ENCODE measurements at places on chromosomes 6 and 20. TPM values are rescaled to one million over a fixed set of nuclear protein-coding genes. Genes with fewer than 3 reads are reported as not detected.

DNA sequence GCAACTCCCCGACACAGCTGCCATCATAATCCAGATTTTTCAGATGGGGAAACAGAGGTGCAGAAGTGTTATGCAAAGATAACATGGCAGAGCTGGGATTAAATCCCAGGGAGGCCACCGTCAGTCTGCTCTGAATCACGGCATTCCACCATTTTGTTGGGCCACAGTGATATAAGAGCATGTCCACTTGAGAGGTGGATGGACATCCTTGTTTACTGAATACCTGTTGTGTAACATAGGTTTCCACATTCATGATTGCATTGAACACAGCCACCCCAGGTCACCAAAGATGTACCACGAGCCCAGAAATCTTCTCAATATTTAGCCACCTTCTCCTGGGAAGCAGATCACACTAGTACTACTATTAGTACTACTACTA lies 191.5 kb downstream of the LRFN2 start:
- DNase-seq: no peak

DNA sequence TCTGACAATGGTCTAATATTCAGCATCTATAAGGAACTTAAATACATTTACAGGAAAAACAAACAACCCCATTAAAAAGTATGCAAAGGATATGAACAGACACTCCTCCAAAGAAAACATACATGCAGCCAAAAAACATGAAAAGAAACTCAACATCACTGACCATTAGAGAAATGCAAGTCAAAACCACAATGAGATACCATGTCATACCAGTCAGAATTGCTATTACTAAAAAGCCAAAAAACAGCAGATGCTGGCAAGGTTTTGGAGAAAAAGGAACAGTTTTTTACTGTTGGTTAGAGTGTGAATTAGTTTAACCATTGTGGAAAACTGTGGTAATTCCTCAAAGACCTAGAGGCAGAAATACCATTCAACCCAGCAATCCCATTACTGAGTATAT lies 339.0 kb upstream of the ADGRB3 start:
- peak; percentile 59 for DNase-seq

GRCh38 chr6:140566781-140567277 lies 1192.4 kb upstream of the CITED2 start:
- DNase-seq: peak; percentile 87

DNA sequence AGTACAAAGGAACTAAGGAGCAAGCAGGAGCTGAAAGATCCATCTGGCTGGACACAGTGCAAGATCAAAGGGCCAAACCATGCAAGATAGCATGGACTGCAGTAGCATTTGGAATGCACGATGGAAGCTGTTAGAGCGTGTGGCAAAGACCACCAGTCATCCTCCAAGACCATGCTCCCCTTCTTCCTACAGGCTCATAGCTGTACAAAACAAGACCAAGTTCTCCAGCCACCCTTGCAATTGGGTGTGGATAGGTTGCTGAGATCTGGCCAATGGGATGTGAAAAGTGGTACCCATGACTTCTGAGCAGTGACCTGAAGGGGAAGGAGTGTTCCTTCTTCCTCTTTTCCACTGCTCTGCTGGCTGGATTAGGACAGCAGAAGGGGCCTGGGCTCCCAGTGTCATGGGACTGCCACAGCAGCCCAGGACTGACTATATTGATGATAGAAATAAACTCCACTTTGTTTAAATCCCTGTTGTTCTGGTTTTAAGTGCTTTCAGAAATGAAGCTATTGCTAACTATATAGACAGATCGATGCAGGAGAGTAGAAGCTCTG lies 64.9 kb downstream of the SLC22A23 start:
- no peak for DNase-seq

- DNase-seq: no peak
Measured at GRCh38 chr6:148389086-148389485, 46.4 kb downstream of the SASH1 start.

GRCh38 chr20:33789858-33790182 lies 21.3 kb upstream of the CHMP4B start:
- no peak for DNase-seq

- DNase-seq: no peak
Measured at GRCh38 chr20:63132131-63132714, 83.7 kb downstream of the YTHDF1 start.

DNA sequence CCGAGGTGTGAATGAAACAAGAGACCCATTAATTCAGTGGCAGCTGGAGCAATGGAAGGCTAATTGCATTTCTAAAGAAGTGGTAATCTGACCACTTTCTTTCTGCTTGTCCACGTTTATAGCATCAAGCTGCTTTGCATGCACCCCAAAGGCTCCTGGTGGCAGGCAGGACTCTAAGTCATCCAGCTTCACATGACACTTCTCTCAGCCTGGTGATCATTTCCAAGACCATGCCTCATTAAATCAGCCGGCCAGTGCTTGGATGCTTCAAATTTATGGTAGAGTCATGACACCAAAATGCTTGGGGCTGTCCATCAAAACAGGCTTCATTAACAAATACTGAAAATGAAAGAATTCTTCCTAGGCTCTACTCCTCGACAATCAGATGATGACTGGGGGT lies 614.9 kb downstream of the DOK5 start:
- DNase-seq: no peak

- peak; percentile 49 for DNase-seq
Measured at GRCh38 chr20:24017458-24017755, 28.8 kb upstream of the GGTLC1 start.

The WFDC5 gene
- not detected for total RNA-seq
